ENCODE measurements at places on chromosomes 1 and 21. TPM values are rescaled to one million over a fixed set of nuclear protein-coding genes. Genes with fewer than 3 reads are reported as not detected.
A peak's percentile ranks its signal among the peaks of the same experiment; 100 is the strongest.

TMEM39B gene
- 6.1 TPM for total RNA-seq

- no peak for DNase-seq
Measured at GRCh38 chr1:40076895-40077312, 20.1 kb downstream of the PPT1 start.

DNA sequence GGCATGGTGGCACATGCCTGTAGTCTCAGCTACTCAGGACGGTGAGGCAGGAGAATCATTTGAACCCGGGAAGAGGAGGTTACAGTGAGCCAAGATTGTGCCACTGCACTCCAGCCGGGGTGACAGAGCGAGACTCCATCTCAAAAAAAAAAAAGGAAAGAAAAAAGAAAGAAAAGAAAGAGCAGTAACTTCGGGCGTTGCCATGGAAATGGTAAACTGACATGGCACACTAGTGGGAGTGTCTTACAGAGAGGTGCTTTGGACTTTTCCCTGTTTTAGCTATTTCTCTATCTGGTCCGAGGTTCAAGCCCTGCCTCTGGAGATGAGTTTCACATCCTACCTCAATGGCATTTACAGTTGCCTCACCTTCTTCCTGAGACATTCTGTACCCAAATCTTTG lies 23.1 kb upstream of the PPT1 start:
- no peak for DNase-seq

CYYR1 gene
- 24.7 TPM for total RNA-seq

DNA sequence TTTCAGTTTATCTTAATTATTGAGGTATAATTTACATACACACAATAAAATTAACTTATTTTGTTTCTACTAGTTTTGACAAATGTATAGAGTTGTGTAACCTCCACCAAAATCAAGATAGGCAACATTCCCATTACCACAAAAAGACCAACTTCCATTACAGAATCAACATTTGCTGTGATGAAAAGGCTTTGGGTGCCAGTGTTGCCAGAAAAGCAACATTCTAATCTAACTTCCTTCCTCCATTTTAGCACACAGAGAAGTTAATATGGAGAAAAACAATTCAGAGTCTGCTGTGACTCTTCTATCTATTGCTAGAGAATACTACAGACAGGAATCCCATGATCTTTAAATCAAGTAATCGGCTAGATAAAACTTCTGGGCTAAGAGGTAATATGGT lies 245.3 kb downstream of the RERE start:
- DNase-seq = no peak

RHBDL2 gene
- total RNA-seq = not detected

DNA sequence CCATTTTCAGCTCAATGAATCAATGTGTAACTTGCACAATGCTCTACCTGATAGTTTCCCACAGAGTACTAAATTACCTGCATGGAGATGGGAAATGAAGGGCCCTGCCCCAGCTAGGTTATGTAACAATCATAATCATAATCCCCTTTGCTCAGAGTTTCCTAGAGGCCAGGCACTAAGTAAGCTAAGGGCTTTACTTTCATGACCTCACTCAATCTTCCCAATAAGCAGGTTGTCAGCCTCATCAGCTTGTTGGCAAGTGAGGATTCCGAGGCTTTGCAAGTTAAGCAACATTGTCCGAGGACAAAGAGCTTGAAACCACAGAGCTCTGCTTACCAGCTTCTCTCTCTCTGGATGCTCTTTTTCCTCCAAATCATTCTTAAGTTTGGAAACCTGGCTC lies 64.1 kb upstream of the NTPCR start:
- no peak for DNase-seq

- peak; percentile 7 for DNase-seq
Measured at GRCh38 chr1:12007204-12007603, 12.1 kb upstream of the MIIP start.

SFN gene
- total RNA-seq = not detected

GJB5 gene
- not detected for total RNA-seq

DNA sequence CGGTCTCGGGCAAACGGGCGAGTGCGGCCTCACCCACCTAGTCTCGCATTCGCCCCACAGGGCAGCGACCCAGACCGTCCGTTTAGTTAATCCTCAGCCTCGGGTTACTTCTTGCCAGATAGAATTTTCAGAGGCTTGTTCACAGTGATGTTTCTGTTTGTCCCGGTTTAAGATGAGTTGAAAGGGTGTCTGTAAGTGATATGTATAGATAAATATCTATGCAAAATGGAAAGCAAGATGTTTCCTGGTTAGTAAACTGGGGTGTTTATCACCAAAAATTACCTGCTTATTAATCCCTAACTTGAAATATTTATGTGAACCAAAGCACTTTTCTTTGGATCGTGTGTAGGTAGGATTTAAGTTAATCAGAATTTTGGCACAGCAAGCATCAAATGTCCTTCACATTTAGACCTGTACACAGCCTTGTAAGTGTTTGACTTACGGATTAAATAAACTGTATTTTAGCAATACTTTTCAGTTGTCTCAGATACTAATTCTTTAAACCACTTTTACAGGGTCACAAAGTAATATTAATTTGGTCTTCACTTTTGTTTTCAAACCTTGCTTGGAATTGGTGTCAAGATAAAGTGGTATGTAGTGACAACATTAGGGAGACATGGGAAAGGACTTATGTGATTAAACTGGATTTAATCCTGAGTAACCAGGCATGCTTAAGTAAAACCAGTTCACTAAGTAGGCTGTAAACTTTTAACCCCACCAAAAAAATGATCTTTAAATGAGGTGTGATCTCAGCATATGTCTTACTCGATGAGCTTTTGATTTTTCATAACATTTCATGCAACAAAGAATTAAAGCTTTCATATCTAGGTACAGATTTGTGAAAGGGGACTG lies 914 bp downstream of the ZNF326 start:
- no peak for DNase-seq

DNA sequence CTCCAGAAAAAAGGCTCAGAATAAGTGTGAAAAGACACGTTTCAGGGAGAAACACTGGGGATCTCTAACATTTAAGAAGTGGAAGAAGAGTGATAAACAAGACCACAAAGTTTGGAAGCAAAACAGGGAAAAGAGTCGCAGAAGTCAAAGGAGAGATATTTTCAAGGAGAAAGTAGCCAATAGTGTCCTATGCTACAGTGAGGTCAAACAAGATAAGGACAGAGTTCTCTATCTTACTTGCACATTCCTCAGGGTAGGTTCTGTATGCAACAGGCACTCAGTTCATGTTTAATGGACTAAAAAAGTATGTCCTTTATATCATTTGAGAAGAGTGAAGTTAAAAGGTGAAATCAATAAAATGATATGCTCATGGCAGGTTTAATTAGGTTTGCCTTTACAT lies 13.8 kb upstream of the EDEM3 start:
- no peak for DNase-seq

GABPA gene
- 15.5 TPM for total RNA-seq

TMEM59 gene
- 310 TPM for total RNA-seq

LRRN2 gene
- 1.7 TPM for total RNA-seq

GRCh38 chr21:42387843-42388340 lies 8.0 kb downstream of the TMPRSS3 start:
- DNase-seq = no peak
